CD4-positive, alpha-beta T cell treated with Interferon alpha-2 for 1 hour (primary cell): ENCODE measurements at places on chromosomes 16 and 17.

GRCh38 chr17:50908860-50909764 lies 43.0 kb upstream of the TOB1 start:
- peak; percentile 56 for DNase-seq

GRCh38 chr17:67386965-67387551 lies 10.0 kb downstream of the PITPNC1 start:
- DNase-seq, result peak; percentile 48

DNA sequence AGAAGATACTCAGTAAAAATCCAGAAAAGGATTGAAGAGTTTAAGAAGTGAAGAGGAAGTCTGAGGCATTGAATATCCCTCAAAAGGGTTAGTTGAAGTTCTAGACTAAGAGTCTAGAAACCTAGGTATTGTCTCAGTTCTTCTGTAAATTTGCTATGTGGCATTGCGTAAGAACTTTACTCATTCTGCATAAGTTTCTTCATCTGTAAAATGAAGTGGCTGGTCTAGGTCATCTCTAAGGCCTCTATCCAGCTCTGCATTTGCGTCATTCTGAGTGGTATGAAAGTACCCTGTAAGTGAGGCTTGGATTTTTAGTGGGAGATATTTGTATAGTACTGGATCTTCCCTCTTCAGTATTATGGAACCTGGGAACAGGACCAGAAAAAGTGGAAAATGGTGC lies 130.2 kb downstream of the MYO1D start:
- no peak for DNase-seq

DNA sequence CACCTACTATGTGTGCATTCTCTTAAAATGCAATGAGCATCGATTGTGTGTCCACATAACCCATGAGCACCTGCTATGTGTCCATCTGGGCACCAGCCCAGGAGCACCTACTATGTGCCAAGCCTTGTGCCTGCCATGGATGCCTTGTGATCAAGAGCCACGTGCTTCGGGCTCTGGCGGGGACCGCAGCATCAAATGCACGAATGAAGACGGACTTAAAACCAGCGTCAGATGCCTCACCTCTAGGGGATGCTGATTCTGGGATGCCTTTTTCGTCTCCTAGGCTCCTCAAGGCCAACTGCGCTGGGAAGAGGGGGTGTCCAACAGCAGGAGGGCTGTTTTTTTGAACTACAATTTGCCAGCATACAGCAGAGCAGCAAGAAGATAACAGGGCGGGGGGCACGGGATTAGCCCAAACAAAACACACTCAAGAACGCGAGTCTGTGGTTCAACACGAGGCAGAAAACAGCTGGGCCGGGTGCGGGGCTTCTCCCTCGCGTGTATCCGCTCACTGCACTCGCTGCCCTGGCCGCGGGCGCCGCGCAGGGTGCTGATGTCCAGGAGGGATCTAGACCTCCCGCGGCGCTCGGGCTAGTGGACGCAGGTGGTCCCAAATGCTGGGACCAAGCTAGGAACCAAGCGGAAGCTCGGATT lies 1.2 kb upstream of the GLIS2 start:
- DNase-seq, result peak; percentile 32

- DNase-seq, result no peak
These were observed 929.8 kb downstream of the KCNJ2 start for GRCh38 chr17:71099003-71099714.

DNA sequence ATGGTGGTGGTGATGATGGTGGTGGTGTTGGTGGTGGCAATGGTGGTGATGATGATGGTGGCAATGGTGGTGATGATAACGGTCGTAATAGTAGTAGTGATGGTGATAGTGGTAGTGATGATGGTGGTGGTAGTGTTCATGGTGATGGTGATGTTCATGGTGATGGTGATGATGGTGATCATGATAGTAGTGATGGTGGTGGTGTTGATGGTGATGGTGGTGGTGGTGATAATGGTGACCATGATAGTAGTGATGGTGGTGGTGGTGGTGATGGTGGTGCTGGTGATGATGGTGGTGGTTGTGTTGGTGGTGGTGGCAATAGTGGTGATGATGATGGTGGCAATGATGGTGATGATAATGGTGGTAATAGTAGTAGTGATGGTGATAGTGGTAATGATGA lies 68.0 kb downstream of the SOX9 start:
- no peak for DNase-seq

DNA sequence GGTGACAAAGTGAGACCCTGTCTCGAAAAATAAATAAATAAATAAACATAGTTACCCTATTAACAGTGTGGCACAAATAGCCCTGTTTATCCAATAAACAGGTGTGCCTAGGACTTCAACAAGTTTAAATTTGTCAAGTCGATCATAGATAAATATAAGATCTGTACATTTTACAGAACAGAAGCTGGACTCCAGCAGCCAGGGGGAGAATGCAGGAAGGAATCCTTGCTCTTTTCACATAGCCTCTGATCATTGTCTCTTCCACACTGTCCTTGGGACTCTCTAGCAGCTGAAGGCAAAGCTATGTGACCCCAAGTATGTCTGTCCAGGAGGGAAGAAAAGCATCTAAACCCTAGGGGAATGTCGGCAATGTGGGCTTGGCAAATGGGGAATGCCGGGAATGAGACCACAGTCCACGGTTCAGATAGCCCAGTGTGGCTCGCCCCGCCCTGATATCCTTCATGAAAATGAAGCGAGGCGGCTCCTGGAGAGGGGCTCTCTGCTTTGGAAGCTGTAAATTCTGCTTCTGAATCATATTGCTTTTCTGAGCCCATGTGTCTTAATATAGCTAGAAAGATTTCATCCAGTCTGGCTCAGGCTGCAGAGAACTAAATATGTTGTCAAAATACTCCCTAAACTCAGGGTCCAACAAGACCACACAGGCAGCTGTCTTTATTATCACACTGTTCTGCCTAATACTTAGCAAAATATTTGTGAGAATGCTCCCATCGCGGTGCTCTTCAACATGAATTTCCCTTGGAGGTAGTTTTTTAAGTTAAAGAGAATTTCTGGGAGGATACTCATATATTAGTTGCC lies 24.9 kb upstream of the GRB2 start:
- DNase-seq, result no peak

- DNase-seq, result no peak
These were observed 5.7 kb upstream of the ZNF469 start for GRCh38 chr16:88376835-88377726.

GRCh38 chr16:88965411-88965810 lies 11.6 kb downstream of the CBFA2T3 start:
- no peak for DNase-seq

DNA sequence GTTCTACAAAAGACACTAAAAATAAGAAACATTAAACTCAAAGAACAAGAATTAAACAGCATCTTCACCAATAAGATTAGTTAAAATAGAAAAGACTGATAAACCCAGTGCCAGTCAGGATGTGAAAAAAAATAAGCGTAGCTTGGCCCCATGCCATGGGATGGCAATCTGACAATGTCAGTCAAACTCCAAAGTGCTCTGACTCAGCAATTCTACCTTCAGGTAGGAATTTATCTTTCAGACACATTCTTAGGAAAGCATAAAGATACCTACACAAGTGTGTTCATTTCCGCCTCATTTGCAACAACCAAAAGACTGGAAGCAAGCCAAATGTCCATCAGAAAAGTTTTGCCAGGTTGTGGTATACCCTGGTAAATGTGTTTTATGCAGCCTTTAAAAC lies 9.1 kb upstream of the MPO start:
- DNase-seq, result no peak

DNA sequence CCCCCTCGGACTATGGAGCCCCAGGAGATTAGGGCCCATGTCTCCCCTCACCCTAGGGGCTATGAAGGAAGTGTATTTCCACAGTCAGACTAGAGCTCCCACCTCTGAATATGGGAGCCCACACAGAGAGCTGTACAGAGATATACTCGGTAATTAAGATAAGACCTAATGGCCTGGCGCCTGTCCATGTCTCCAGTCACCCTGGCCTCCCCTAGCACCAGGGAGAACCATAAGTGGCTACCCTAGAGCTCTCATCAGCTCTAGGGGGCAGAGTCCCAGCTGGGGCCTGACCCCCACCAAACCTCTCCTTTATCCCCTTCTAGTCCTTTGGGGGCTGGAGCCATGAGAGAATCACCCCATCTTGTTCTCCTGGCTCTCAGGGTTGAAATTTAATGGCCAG lies 2.4 kb downstream of the TMEM101 start:
- DNase-seq, result no peak

- DNase-seq, result peak; percentile 60
These were observed 1.2 kb downstream of the JUP start for GRCh38 chr17:41785091-41785858.

- no peak for DNase-seq
These were observed 50.5 kb upstream of the ZNF469 start for GRCh38 chr16:88331989-88332920.

GRCh38 chr17:32341141-32341856 lies 674 bp downstream of the C17orf75 start:
- DNase-seq, result peak; percentile 49

DNA sequence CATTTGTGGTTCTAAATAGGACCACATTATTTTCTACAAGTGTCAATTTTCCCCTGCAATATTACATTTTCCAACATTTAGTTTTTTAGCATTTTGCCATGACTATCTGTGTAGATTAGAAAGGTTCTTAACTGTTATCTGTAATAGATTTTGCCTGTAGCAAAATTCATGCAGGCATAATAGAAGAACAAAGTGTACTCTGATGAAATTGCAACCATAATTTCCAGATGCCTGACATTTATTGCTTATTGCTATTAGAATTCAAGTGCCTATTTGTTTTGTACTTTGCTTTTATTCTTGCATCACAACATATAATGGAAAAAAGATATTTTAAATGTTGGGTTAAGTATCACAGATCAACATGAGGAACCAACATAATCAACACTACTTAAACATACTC lies 337.7 kb downstream of the TOX3 start:
- DNase-seq, result no peak

DNA sequence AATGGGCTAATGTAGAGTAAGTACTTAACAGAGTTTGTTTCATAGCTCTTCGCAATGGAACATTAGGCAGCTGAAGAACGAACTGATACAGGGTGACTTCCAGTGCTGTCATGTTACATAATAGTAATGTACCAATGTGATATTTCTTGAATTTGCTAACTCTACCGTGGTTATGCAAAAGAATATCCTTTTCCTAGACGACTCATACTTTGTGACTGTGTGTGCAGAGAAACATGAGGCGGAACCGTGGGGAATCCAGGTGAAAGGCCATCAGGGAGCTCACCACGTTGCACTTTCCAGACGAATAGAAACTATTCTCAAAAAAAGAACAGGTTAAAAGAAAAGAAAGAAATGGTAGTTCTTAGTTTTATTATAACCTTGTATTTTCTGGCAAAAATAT lies 13.2 kb downstream of the NOB1 start:
- DNase-seq, result no peak

DNA sequence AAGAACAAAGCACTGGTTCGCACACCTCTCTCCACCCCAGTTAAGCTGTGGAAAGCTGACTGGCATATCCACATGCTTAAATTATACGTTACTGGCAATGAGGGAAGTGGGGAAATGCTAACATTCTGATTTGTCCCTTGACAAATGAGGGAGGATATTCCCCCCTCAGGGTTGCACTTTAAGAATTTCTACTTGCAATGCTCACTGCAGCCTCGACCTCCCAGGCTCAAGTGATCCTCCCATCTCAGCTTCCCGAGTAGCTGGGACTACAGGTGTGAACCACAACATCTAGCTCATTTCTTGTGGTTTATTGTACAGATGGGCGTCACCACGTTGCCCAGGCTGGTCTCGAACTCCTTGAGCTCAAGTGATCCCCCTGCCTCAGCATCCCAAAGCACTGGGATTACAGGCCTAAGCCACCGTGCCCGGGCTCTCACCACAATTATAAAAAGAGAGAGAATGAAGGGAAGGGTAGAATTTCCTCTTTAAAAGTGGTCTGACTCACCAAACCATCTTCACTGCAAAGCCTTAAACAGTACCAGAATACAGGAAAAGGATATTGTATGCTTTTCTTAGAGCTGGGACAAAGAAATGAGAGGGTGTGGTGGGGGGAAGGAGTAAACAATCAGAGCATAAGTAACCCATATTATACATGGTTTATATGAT lies 38.9 kb downstream of the KANSL1 start:
- DNase-seq, result peak; percentile 53

DNA sequence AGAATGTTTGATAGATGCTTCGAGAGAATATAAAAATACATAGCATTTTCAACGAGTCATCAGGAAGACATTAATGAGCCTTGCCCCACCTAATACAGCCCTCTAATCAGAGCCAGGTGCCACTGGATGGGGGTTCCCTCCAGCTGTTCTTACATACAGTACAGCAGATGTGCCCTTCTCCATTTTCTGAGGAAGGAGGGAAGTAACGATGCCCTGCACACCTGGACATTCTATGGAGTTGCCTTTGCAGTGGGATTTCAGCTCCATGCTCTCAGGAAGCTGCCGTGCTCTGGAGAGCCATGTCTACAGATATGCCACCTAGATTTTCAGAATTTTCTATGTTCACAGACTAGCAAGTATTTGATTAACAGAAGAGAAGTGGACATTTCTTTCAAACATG lies 36.3 kb downstream of the CDRT15 start:
- no peak for DNase-seq

DNA sequence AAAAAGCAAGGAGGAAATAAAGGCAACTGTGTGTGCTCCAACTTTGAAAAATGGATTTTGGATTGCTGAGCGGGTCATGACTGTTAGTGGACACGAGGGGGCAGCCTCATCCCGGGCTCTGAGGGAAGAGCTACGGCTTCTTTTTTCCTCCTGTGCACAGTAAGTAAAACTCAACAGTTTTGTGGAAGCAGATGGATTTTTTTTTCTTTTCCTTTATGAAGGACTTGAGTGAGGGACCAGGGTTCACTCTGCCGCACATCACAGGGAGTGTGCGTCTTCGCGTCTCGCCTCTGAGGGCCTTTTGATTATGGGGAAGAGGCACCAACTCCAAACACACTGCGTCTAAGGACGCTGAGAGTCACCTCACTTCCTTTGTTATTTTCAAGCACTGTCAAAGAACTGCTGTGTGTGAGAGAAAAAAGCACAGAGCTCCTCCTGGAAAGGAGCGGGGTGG lies 80.3 kb upstream of the GOT2 start:
- DNase-seq, result peak; percentile 29

DNA sequence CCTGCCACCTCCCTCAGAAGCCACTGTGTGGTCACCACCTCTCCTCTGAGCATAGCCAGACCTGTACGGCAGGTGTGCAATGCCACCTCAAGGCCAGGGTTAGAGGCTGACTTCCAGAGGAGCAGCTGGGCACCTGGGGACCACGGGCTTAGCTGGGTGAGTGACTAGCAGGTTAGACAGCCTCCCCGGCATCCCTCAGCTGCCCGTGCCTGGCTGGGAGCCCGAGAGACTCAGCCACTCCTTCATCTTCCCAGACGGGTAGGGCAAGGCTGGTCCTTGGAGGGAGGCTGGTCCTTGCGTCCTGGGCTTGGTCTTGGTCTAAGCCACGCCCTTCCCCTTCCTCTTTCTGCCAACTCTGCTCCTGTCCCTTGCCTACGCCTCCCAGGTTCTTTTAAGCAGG lies 7.8 kb downstream of the CRHR1 start:
- DNase-seq, result no peak

GRCh38 chr17:67506966-67507365 lies 129.9 kb downstream of the PITPNC1 start:
- no peak for DNase-seq

GRCh38 chr17:7903154-7904103 lies 12.7 kb downstream of the RNF227 start:
- no peak for DNase-seq

- no peak for DNase-seq
These were observed 480 bp downstream of the MRPS7 start for GRCh38 chr17:75262112-75262606.

- DNase-seq, result no peak
These were observed 12.5 kb downstream of the GPRC5C start for GRCh38 chr17:74444406-74444805.

GRCh38 chr17:68182940-68183551 lies 64.8 kb upstream of the AMZ2 start:
- DNase-seq, result peak; percentile 82

GRCh38 chr17:29068818-29069217 lies 25.9 kb downstream of the PIPOX start:
- DNase-seq, result no peak
